ENCODE measurements at places on chromosomes 1 and 21.

- no peak for DNase-seq
Observed at GRCh38 chr1:156407344-156407743, 38.3 kb downstream of the RHBG start.

- no peak for DNase-seq
Observed at GRCh38 chr21:44405948-44406872, 49.1 kb upstream of the LRRC3 start.

- DNase-seq, result no peak
Observed at GRCh38 chr1:98557895-98558294, 103.6 kb upstream of the SNX7 start.

DNA sequence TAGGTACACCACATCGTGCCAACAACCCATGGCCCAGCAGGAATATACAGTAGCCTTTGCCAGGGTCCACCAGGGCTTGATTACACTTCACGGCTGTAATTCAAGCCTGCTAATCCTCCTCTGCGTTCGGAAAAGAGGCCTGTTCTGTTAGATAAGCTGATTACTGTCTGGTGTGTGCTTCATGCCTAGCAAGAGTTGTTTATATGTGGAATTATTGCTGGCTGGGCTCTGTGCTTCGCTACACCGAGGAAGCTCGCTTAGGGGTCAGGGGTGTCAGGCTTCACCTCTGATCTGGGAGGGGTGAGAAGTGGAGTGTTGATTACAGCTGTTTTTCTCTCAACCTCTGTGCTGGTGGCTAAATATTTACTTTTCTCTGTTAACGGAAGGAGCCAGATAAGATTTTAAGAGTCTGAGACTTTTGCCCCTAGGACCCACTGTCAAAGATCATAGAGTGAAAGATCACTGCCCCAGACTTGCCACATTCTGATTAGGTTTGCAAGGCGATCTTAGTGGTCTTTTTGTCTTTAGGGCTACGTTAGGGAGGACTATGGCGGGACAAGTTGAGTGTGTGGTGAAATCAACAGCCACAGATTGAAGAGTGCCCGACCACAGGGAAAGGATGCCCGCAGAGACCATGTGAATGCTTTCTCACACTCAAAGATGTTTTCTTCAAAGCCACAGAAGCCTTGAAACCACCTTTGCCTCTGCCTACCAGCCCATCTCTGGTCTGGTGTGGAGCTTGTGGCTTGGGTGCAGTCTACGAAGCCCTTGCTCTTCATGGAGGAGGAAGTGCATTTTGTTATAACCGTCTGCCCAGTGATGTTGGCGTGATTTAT lies 216.1 kb downstream of the PBX1 start:
- no peak for DNase-seq

DNA sequence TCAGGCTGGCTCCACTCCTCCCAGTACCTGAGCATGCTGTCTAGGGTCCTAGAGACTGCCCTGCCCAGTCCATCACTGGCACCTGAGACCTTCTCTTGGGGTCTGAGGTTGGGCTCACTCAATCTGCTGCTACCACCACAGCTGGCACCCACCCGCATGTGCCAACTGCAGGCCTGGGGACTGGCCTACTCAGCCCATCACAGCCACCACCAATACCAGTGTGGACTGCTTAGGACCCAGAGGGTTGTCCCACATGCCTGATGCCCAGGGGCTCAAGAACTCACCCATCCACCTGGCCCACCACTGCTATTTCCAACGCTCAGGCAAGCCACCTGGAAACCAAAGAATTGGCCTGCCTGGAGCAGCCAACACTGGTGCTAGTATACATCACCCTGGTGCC lies 63.5 kb downstream of the CYP4B1 start:
- DNase-seq, result no peak

- DNase-seq, result peak; percentile 22
Observed at GRCh38 chr1:151790940-151791651, 796 bp upstream of the TDRKH start.

- DNase-seq, result no peak
Observed at GRCh38 chr1:205547936-205548827, 43.7 kb downstream of the CDK18 start.

- no peak for DNase-seq
Observed at GRCh38 chr1:27513958-27514357, 24.0 kb upstream of the WASF2 start.

- DNase-seq, result no peak
Observed at GRCh38 chr1:53669621-53670191, 69.3 kb downstream of the GLIS1 start.

DNA sequence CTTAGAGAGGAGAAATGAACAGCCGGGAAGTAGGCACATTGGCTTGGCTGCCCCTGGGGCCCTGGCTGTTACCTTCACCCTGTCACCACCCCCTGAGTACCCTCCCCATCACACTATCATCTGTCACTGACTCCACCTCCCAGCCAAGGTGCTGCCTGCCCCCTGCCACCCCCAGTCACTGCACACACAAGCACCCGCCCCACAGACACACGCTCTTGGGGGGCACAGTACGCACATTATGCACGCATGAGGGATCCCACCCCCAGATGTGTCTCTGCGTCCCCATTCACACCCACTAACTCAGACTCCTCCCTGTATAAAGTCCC lies 223.3 kb downstream of the PTPRU start:
- DNase-seq, result no peak

- peak; percentile 71 for DNase-seq
Observed at GRCh38 chr1:232127190-232127589, 500.6 kb downstream of the DISC1 start.

DNA sequence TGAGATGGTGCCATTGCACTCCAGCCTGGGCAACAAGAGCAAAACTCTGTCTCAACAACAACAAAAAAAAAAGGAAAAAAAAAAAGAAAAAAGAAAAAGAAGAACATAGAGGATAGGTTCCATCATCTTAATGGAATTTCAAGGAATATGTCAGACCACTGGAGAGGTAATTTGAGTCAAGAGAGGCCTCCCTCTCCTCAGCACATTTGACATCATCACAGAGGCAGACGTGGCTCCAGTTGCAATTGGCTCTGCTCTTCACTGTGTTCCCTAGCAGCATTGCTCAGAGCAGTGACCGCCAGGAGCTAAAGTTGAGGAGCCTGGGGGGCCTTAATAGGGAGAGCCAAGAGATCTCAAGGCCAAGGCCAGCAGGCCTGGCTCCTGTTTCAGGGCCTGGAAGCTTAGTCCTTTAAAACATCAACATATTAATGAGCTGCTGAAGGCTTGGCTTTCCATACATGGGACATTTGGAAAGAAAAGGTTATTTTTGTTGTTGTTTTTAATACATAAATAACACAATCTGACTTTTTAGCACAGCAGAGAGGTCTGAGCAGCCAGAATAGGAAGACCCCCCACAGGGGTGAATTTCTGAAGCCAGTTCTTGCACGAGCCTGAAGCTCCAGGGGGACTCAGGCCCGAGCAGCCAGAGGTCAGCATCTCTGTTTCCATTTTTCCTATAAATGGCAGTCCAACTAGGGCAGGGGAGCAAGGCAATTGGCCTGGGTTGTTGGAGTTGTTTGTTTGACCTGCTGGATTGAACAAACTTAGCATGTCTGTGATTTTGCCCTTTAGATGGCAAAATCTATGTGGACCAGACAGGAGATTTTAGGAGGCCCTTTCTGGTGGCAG lies 118.3 kb upstream of the FGGY start:
- DNase-seq, result no peak

DNA sequence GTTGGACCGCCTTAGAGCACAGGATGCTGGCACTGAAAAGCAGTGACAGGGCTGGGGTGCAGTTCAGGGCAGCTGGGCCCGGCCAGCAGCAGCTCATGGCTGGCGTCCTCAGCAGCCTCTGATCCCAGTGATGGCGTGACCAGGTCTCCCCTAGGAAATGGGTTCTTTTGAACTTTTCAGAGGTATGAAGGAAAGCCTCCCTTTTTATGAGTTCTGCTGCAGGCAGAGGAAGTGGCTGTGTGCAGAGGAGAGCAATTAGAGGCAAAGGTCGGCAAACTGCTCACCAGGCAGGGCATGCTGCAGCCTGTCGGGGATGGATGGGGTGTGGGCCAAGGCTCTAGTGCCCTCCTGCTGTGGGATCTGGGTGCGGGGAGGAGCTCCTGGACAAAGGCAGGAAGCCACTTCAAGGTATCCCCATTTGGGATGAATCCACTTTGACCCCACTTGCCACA lies 45.6 kb upstream of the RAB4A start:
- DNase-seq, result no peak

DNA sequence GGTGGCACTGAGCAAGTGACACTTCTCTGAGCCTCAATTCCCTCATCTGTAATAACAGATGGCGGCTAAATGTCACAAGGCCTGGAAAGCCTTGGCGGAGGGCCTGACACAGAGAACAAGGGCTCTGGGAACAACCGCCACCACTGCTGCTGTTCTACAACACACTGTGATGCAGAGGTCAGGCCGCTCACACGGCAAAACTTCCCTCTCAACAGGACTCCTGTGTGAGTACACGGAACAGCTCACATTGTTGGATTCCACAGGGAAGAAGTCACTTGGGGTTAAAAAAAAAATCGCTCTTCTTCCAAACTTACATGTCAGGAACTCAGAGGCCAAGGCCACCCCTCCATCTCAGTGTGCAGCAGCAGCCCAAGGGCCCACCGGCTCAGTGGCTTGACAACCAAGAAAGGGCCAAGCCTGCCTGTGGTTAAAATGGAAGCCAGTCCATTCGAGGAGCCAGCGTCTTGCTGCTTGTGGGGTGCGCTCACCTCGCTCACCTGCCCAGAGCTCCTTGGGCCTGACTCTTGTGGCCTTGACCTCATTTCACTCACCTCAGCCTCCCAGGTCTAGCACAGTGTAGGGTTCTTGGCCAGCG lies 101.1 kb downstream of the RAVER2 start:
- no peak for DNase-seq

- DNase-seq, result no peak
Observed at GRCh38 chr21:44962403-44962966, 22.7 kb downstream of the SLX9 start.

Measured in A549 (cell line).